MCF 10A (cell line): ENCODE measurements at places on chromosomes 7 and 10. TPM values are rescaled to one million over a fixed set of nuclear protein-coding genes. Genes with fewer than 3 reads are reported as not detected.

PLPP4 gene
- total RNA-seq = 0.86 and 1.3 TPM in 2 replicates

CYP2C18 gene
- total RNA-seq = not detected in 2 replicates

OIT3 gene
- total RNA-seq = not detected in 2 replicates

FGFR2 gene
- 2.7 and 3.0 TPM in 2 replicates for total RNA-seq

DNMBP gene
- 11.3 and 14.3 TPM in 2 replicates for total RNA-seq

WIPF3 gene
- total RNA-seq = not detected in 2 replicates

C10orf71 gene
- total RNA-seq = not detected in 2 replicates

CALHM1 gene
- total RNA-seq = not detected in 2 replicates

TUBAL3 gene
- 0.22 and 0.44 TPM in 2 replicates for total RNA-seq

PTER gene
- 50.8 and 53.2 TPM in 2 replicates for total RNA-seq

PROSER2 gene
- 29.2 and 58.0 TPM in 2 replicates for total RNA-seq

FOXI2 gene
- total RNA-seq = not detected in 2 replicates

NRCAM gene
- 1.1 and 1.2 TPM in 2 replicates for total RNA-seq

BTBD16 gene
- total RNA-seq = 0.16 TPM in 1 of 2 replicates, not detected in the other

TMEM178B gene
- total RNA-seq = 0.02 TPM in 1 of 2 replicates, not detected in the other

VPS37D gene
- total RNA-seq = 0.44 and 1.3 TPM in 2 replicates

GRID1 gene
- not detected in 2 replicates for total RNA-seq

WNT2 gene
- total RNA-seq = not detected in 2 replicates

ACTL6B gene
- not detected in 2 replicates for total RNA-seq

GTPBP10 gene
- 41.6 and 51.1 TPM in 2 replicates for total RNA-seq

CACNA2D1 gene
- not detected in 2 replicates for total RNA-seq

C10orf105 gene
- not detected in 2 replicates for total RNA-seq

TFPI2 gene
- total RNA-seq = not detected in 2 replicates

ABCB4 gene
- not detected in 2 replicates for total RNA-seq

DIP2C gene
- 0.34 and 0.37 TPM in 2 replicates for total RNA-seq

DNTT gene
- total RNA-seq = not detected in 2 replicates

IFIT3 gene
- total RNA-seq = 1.4 and 3.6 TPM in 2 replicates

EXOC4 gene
- total RNA-seq = 105 and 127 TPM in 2 replicates

RBP3 gene
- not detected in 2 replicates for total RNA-seq

DLX5 gene
- total RNA-seq = not detected in 2 replicates

GPR15LG gene
- total RNA-seq = not detected in 2 replicates

TMEM213 gene
- total RNA-seq = not detected in 2 replicates
